Progenitor cell of endocrine pancreas (in vitro differentiated cells): ENCODE measurements at places on chromosomes 2 and 18. TPM values are rescaled to one million over a fixed set of nuclear protein-coding genes. Genes with fewer than 3 reads are reported as not detected.

CFAP221 gene
- 33.0 and 37.4 TPM in 2 replicates for total RNA-seq

FSIP2 gene
- total RNA-seq = 19.4 and 26.8 TPM in 2 replicates

ITGA6 gene
- total RNA-seq = 69.5 and 83.8 TPM in 2 replicates

ITGA4 gene
- 0.96 and 1.5 TPM in 2 replicates for total RNA-seq

ARPC2 gene
- 153 and 160 TPM in 2 replicates for total RNA-seq

DNA sequence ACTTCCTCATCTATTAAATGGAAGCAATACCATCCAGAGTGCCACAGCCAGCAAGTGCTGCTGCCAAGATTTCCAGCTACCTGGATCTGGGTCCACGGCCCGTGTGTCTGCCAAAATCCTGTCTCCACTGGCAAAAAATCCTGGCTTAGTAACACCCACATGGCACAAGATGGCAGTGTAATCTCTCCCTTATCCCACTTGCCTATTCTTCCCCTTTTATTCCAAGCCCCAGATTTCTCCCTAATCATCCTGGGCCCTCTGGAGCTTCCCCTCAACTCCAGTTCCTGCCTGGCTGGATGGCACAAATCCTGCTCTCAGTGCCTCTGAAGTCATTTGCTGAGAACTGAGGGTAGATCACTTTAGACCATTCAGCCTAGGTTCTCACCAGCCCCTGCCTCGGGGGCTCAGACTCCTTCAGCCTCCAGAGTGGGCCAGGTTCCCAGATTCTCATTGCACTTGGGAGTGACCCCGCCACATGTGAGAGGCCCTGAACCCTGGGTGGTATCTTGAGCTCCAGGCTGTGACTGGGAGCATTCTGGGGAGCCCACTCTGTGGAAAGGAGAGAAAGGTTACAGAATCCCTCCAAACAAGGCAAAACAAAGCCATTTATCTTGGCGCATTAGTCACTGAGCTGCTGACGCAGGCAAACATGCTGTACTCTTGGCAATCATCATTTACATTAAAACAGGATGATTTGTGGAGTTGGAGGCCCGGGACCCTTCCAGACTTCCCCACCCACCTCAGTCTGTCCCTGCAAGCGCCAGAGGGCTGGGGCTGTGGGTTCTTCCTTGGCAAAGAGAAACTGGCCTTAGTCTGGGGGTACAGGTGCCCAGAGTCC is 325.8 kb downstream of the DYSF start:
- no peaks in the 10 kb centered on the region for H3K36me3 ChIP-seq
- peaks cover 23% of the 10 kb centered on the region for H3K27me3 ChIP-seq
- H3K4me3 ChIP-seq = no peak overlapping the region
- no peak overlapping the region for H3K27ac ChIP-seq
- no peaks in the 10 kb centered on the region for H3K4me1 ChIP-seq
- DNase-seq = no peak

GRCh38 chr2:16899958-16900357 is 234.3 kb upstream of the CYRIA start:
- no peak for DNase-seq
- no peaks in the 10 kb centered on the region for H3K4me1 ChIP-seq
- H3K36me3 ChIP-seq = no peaks in the 10 kb centered on the region

DNA sequence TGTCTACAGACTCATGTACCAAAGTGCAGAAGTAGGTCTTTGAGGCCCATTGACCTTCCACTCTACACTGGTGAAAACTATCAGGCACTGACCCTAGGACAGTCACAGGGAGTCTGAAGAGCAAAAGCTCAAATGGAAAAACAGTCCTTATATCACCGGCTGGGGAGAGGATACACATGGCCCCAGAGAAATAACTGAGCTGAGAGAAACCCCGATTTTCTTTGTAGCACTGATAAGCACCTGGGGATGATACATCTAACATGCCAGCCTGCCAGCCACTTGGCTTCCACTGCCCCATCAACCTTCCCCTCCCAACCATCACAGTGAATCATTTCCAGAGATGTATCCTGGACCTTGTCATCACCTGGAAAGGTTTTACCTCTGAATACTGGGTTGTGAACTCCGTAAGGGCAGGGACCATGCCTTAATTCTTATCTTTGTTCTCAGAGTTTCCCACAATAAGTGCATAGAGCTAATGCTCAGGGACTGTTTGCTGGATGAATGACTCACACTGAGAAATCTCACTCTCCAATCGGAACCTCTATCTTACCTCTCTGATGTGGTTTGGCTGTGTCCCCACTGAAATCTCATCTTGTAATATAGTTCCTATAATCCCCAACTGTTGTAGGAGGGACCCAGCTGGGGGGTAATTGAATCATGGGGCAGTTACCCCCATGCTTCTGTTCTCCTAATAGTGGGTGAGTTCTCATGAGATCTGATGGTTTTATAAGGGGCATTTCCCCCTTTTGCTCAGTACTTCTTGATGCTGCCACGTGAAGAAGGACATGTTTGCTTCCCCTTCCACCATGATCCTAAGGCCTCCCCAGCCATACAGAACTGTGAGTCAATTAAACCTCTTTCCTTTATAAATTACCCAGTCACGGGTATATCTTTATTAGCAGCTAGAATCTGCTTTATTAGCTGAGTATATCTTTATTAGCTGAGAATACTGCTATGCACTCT is 37.1 kb downstream of the EVA1A start:
- H3K27ac ChIP-seq = no peak overlapping the region
- H3K4me1 ChIP-seq = peaks cover 2% of the 10 kb centered on the region

GRCh38 chr2:206518997-206519396 is 75.7 kb downstream of the ADAM23 start:
- peaks cover 1% of the 10 kb centered on the region for H3K36me3 ChIP-seq
- H3K27me3 ChIP-seq = peaks cover 6% of the 10 kb centered on the region
- no peak for DNase-seq
- H3K4me3 ChIP-seq = no peak overlapping the region

- DNase-seq = no peak
- H3K4me1 ChIP-seq = no peaks in the 10 kb centered on the region
- no peaks in the 10 kb centered on the region for H3K27me3 ChIP-seq
- no peaks in the 10 kb centered on the region for H3K36me3 ChIP-seq
Observed at GRCh38 chr2:214310319-214310718, 100.5 kb upstream of the VWC2L start.

DNA sequence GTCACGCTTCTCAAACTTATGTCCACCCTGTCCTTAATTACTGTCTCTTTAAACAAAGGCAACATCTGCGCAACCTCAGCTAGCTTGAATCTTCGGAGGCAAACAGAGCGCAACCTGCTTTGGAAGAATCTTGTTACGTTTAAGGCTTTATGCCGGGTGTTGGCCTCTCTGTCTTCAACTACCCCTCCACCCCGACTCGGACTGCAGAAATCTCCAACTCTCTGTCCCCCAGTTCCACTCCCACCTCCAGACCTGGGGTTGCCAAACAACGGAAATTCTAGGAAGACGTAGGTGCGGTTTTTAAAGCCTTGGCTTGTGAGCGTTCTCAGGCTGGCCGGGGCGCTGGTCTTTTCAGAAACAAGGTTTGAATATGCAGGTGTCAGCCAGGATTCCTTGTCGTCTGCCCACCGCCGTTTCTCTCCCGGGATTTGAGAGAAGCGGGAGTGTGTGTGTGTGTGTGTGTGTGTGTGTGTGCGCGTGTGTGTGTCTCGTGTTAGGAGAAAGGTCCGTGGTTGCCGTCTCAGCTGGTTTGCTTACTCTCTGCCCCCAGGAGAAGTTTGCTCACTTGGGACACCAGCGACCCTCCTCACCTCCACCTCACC is 1.1 kb upstream of the ONECUT2 start:
- H3K27ac ChIP-seq = peak overlapping the region; percentile 92
- H3K4me1 ChIP-seq = peaks cover 55% of the 10 kb centered on the region
- peak overlapping the region; percentile 83 for H3K4me3 ChIP-seq

- no peak for DNase-seq
- no peak overlapping the region for H3K4me3 ChIP-seq
- H3K27ac ChIP-seq = no peak overlapping the region
- H3K4me1 ChIP-seq = no peaks in the 10 kb centered on the region
- H3K27me3 ChIP-seq = no peaks in the 10 kb centered on the region
Observed at GRCh38 chr2:195471163-195471562, 185.9 kb upstream of the SLC39A10 start.

GRCh38 chr2:149125031-149125725 is 86.7 kb downstream of the LYPD6B start:
- peak overlapping the region; percentile 23 for H3K4me3 ChIP-seq
- peak; percentile 58 for DNase-seq
- H3K27ac ChIP-seq = peak overlapping the region; percentile 97
- H3K4me1 ChIP-seq = peaks cover 55% of the 10 kb centered on the region

- H3K27ac ChIP-seq = no peak overlapping the region
- H3K27me3 ChIP-seq = no peaks in the 10 kb centered on the region
- H3K4me1 ChIP-seq = peaks cover 4% of the 10 kb centered on the region
- no peak overlapping the region for H3K4me3 ChIP-seq
Observed at GRCh38 chr2:78892295-78892694, 133.2 kb upstream of the REG3G start.

- H3K4me3 ChIP-seq = no peak overlapping the region
- H3K36me3 ChIP-seq = no peaks in the 10 kb centered on the region
- H3K27ac ChIP-seq = no peak overlapping the region
- H3K27me3 ChIP-seq = no peaks in the 10 kb centered on the region
- peaks cover 3% of the 10 kb centered on the region for H3K4me1 ChIP-seq
- DNase-seq = no peak
Observed at GRCh38 chr2:180660881-180661685, 319.3 kb upstream of the UBE2E3 start.

GRCh38 chr2:57368190-57368589 is 678.4 kb upstream of the VRK2 start:
- peaks cover 1% of the 10 kb centered on the region for H3K4me1 ChIP-seq
- H3K27ac ChIP-seq = no peak overlapping the region
- H3K36me3 ChIP-seq = no peaks in the 10 kb centered on the region
- H3K4me3 ChIP-seq = no peak overlapping the region
- no peaks in the 10 kb centered on the region for H3K27me3 ChIP-seq
- no peak for DNase-seq

GRCh38 chr18:77560341-77560992 is 310.8 kb downstream of the GALR1 start:
- no peak for DNase-seq
- H3K4me1 ChIP-seq = no peaks in the 10 kb centered on the region
- no peaks in the 10 kb centered on the region for H3K27me3 ChIP-seq
- no peak overlapping the region for H3K4me3 ChIP-seq
- no peaks in the 10 kb centered on the region for H3K36me3 ChIP-seq
